ENCODE measurements at places on chromosomes 7 and 10.

DNA sequence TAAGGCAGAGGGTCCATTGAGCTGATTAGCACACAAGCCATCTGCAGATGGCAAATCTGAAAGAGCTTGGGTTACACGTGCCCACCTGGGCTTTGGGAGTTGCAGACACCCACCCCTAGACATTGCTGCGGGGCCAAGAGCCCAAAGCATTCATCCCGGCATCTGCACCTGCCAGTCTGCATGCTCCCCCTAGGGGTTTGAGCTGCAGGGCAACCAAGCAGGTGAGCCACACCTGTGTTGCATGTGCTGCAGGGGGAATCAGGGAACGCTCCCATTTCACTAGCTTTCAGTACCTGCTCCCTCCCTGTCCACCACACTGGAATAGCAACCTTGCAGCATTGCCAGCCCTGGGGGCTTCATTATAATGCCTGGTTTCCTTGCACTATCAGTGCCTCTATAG, 21.1 kb downstream of the C7orf33 start:
- no peak for DNase-seq

GRCh38 chr10:121108051-121108450, 256.9 kb downstream of the WDR11 start:
- no peak for DNase-seq

DNA sequence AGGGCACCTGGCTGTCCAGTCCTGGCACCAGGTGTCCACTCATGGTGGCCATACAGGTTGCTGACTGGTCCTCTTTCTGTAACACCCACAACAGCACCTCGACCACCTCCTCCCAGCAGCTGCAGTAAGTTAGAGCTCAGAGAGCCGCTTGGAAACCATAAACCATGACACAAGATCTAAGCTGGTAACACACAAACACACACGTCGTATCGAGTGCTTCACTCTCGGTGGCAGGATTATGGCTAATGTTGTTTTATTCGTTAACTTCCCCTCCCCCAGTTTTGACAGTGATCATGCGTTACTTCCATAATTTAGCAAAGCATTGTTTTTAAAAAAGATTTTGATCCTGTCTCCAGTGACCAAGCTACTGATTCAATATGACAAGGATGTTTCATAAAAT, 59.7 kb downstream of the CAMK2B start:
- no peak for DNase-seq

- DNase-seq, result peak; percentile 84
Measured at GRCh38 chr7:27046854-27047549, 48.8 kb downstream of the HOXA1 start.

GRCh38 chr7:131106681-131107336, 220.9 kb upstream of the MKLN1 start:
- peak; percentile 47 for DNase-seq

GRCh38 chr7:140262242-140262903, 85.6 kb upstream of the KDM7A start:
- no peak for DNase-seq

- peak; percentile 72 for DNase-seq
Measured at GRCh38 chr7:94313926-94314325, 80.8 kb upstream of the COL1A2 start.
